Stromal cell of bone marrow (primary cell): ENCODE measurements at places on chromosomes 3 and 15.

GRCh38 chr3:27090275-27091041, 278.7 kb downstream of the NEK10 start:
- DNase-seq = no peak

DNA sequence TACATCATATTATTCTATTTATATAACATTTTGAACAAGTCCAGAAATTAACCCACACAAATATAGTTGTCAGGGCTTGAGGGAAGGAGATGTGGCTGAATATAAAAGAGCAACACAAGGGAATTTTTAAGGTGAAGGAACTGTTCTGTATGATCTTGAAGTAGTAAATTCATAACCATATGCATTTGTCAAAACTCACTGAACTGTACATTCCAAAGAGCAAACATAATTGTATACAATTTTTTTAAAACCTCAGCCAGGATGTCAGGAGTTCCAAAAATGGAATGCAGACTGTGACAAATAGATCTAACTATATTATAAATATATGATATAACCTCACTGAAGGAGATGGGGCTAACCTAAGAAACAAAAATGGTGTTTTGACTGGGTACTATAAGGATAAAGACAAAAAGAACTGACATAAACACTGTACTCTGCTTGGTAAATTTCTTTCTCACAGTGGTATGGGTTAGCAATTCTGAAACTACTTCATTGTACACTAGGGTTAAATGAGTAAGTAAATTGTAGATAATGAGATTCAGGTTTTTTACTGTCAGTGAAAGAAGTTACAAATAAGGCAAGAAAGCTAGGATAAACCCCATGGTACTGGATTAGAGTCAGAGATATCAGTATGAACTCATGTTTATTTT, 14.4 kb downstream of the GOLGB1 start:
- no peak for DNase-seq

DNA sequence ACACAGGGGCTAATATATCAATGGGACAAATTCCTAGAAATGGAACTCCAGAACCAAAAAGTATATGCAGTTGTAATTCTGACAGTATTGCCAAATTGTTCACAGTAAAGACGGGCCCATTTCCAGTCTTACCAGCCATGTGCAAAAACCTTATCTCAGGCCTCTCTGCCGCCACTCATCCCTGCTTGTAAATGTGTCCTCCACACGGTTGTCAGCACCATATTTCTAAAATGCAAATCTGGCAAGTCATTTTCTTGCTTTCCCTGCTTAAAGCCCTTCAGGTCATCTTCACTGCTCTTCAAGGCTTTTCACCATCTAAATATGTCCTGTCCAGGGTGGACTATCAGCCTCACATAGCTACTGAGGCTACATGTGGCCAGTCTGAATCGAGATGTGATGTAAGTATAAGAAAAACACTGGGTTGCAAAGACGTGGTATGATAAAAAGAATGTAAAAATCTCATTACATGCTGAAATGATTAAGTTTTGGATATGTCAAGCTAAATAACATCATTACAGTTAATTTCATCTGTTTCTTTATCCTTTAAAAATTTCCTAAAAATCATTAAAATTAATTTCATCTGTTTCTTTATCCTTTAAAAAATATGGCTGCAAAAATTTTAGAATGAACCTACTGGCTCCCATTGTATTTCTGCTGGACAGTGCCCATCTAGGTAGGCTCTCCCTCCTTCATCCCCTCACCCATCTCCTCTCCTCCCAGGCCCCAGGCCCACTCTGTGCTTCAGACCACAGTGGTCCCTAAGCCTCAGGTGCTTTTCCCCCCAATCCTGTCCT, 980 bp downstream of the PARP9 start:
- DNase-seq = no peak

DNA sequence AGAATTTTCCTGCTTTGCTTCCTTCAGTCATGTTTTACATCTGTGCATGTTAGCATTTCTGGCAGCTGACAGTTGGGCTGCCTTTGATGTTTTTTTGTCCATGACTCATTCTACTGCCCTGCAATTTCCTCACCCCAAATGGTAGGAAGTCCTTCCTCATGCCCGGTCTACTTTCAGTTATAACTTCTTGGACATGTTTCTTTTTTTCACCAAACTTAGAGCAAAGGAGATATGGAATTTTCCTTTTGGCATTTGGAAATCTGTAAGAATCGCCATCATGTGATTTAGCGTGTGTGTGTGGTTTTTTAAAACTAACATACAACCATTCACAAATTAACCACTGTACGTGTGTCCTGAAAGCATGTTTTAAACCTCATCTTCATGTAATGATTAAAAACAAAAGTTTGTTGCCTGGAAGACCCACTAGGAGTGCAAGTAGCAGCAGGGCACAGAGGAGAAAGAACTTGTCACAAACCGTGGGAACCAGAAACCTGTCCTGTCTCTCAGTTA, 430.7 kb upstream of the CFAP20DC start:
- peak; percentile 65 for DNase-seq

DNA sequence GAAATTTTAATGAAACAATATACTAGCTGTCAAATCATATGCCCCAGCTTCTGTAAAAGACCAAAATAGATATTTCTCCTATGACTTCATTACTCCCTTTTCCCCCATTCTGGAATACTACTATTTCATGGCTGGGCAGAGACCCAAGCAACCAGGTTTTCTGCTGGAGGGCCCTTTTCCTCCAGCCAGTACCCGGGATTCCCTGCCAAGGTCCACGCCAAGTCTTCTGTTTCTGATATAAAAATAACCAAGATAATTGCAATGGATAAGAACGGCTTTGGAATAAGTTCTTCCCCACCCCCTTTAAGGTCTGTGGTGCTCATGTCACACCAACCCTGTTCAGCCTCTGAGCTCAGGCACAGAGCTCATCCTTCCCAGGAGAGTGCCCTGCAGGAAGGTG, 17.2 kb upstream of the NMNAT3 start:
- no peak for DNase-seq

DNA sequence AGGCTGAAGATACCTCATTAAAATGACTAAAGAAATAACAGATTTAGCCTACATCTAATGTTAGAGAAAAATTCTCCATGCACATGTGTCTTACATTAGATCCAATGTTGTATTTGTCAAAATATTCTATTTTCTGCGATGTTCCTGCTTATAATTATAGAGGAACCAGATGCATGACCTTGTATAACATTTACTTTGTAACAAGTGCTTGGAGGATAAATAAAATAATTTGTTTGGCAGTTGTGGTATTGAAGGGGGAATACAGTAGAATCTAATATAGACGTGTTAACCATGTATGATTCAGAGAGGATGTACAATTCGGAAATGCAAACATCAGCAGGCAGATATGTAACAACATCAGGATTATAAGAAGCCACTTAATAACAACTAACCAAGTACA, 922.2 kb downstream of the TUSC7 start:
- DNase-seq = no peak

DNA sequence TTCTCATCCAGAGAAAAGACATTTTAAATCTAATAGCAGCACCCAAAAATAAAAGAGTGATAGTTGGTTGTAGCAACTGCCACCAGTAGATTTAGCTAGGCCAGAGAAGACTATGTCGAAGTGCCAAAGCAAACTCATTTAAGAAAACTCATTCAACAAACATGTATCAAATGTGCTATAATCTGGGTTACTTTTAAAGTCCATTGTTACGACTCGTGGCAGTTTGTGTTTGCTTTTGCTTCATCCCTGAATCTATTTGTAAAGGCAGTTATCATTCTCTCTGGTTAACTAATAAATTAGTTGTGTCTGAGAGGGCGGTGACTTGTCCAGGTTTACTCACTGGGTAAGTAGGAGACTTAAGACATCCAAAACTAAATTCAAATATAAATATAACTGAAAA, 159.4 kb downstream of the ZIC4 start:
- DNase-seq = peak; percentile 19

- DNase-seq = no peak
Observed at GRCh38 chr3:145623349-145623748, 537.6 kb downstream of the PLOD2 start.

DNA sequence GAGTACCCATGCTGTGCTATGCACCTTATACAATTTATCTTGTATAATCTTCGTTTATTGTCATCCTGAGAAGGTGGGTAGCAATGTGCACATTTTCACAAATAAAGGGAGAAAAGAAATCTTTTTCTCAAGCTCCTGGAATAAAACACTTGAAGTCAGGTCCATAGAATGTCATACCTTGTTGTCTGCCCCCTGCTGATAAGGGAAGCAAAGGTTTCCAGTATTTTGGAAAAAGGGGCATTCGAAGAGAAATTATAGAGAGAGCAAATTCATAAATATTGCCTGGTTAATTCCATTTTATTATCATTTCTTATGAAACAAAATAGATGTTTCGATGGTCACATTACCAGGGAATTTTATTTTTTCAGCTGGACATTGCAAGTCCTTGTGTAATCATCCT, 277.8 kb downstream of the RAP2B start:
- DNase-seq = no peak

GRCh38 chr3:29307295-29307694, 26.4 kb downstream of the RBMS3 start:
- no peak for DNase-seq
